GM23338 (cell line): ENCODE measurements at places on chromosomes 3 and 15. TPM values are rescaled to one million over a fixed set of nuclear protein-coding genes. Genes with fewer than 3 reads are reported as not detected.

- peak; percentile 77 for DNase-seq
Observed at GRCh38 chr3:197942956-197943556, 6.9 kb upstream of the RPL35A start.

- no peak for DNase-seq
Observed at GRCh38 chr15:95503640-95504225, 826.8 kb upstream of the NR2F2 start.

DNA sequence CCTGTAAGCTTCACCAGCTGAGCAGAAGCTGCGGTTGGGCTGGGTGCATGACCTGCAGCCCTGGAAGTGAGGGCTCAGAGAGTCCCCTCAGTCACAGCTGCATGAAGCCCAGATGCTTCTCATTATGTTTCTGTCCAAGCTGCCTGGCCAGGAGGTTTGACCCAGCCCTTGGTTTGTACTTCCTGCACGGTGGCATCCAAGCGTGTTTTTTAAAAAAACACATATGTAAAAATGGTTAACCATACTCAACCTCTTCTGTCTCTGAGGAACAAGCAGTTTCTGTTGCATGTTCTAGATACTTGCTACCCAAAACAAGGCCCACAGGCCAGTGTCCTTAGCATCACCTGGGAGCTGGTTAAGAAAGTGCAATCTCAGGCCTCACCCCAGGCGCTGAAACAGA is 76.0 kb upstream of the ATP10A start:
- no peak for DNase-seq

GRCh38 chr3:97793420-97794019 is 28.3 kb upstream of the CRYBG3 start:
- DNase-seq = peak; percentile 73

DNA sequence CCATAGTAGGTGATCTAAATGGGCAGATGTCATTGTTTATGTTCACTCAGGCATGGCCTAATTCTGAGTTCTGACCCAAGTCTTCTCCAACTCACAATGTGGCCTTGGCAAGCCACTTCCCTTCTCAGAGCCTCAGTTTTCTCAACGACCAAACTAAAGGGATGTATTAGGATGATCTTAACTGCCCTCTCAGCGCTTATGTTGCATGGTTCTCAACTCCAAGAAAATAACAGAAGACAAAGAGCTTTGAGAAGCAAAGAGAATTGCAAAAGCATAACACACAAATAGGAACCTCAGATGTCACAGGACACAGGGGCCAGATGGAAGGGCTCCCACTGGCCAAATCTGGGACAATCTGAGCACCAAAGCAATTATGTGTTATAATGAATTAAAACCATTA is 8.6 kb downstream of the RHCG start:
- no peak for DNase-seq

DNA sequence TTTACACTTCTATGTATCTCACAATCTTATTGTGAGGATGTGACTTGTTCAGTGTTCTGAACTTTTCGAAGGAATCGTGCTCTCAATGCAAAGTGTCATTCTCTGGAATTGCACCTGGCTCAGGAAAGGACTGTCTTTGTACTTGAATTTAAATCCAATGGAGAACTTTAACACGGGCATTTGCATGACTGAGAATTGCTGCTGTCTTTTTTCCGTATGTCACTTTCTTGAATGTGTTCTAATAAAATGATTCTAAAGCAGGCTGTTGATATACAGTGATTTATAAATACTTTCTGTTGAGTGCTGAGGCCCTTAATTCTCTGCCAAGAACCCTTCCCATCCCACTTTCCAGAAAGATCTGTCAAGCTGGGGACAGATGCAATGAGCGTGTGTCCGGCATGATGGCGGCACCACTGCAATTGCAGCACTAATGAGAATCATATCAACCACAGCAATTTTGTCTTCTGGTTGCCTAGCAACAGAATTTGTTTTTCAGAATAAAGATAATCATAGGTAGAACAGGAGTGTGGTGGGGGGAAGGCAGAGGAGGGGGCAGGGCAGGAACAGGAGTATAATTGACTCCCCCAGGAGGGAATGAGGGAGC is 210.6 kb upstream of the UMPS start:
- no peak for DNase-seq

DNA sequence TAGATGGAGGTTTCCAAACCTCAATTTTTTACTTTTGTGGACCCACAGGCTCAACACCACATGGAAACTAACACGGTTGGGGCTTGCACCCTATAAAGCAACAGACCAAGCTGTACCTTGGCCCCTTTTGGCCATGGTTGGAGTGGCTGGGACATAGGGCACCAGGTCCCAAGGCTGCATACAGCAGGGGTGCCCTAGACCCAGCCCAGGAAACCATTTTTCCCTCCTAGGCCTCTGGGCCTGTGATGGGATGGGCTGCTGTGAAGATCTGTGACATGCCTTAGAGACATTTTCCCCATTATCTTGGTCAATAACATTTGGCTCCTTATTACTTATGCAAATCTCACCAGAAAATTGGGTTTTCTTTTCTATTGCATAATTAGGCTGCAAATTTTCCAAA is 337.0 kb upstream of the CADM2 start:
- DNase-seq = no peak

GRCh38 chr3:45055032-45055410 is 28.9 kb downstream of the CLEC3B start:
- DNase-seq = no peak

- DNase-seq = no peak
Observed at GRCh38 chr15:91122296-91122695, 22.2 kb downstream of the SV2B start.

- DNase-seq = no peak
Observed at GRCh38 chr15:57384816-57385215, 8.5 kb downstream of the CGNL1 start.

GRCh38 chr15:71050461-71050860 is 64.8 kb upstream of the THSD4 start:
- no peak for DNase-seq

DNA sequence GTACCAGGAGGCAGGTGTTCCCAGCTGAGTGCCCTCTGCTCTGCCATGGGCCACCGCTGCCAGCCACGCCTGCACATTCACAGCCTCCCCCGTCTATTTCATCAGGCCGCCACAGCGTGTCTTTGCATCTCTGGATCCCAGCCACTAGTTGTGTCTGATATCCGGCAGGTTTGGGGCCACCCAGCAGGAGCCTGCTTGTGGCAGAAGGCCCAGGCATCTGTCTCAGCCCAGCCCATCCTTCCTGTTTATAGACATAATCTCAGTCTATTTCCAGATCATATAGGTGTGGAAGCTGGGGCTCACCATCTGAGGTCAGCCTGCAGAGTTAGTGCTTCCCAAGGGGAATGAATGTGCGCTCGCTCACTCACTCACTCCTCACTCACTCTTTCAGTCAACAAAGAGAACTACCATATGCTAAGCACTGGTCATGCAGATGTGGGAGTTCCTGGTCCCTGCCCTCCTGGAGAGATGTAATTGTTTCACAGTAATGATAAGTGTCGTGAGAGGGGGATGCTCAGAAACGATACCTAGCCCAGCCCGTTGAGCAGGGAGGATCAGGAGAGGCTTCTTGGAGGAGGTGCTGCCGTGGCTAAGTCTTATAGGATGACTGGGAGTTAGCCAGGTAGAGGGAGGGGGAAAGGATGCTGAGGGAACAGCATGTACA is 60.6 kb downstream of the FGD5 start:
- peak; percentile 68 for DNase-seq

DNA sequence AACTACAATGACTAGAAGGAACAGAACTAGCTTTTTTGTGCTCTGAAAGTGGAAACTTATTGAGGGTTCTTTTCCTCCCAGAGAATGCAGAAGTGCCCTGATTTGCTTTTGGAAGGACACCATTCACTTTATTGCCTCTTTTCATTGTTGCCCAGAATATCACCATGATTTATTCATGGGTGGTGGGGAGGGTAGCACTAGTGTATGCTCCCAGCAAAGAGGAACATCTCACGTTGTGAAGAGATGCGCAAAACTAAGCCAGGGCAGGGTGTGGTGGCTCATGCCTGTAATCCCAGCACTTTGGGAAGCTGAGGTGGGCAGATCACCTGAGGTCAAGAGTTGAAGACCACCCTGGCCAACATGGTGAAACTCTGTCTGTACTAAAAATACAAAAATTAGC is 31.4 kb downstream of the FLNB start:
- no peak for DNase-seq

- no peak for DNase-seq
Observed at GRCh38 chr3:12452361-12453330, 31.6 kb upstream of the TSEN2 start.

GRCh38 chr3:177133860-177134815 is 63.1 kb downstream of the TBL1XR1 start:
- DNase-seq = no peak

- DNase-seq = no peak
Observed at GRCh38 chr3:17552351-17552750, 190.1 kb downstream of the TBC1D5 start.

- no peak for DNase-seq
Observed at GRCh38 chr15:45347989-45348388, 30.4 kb downstream of the GATM start.

DNA sequence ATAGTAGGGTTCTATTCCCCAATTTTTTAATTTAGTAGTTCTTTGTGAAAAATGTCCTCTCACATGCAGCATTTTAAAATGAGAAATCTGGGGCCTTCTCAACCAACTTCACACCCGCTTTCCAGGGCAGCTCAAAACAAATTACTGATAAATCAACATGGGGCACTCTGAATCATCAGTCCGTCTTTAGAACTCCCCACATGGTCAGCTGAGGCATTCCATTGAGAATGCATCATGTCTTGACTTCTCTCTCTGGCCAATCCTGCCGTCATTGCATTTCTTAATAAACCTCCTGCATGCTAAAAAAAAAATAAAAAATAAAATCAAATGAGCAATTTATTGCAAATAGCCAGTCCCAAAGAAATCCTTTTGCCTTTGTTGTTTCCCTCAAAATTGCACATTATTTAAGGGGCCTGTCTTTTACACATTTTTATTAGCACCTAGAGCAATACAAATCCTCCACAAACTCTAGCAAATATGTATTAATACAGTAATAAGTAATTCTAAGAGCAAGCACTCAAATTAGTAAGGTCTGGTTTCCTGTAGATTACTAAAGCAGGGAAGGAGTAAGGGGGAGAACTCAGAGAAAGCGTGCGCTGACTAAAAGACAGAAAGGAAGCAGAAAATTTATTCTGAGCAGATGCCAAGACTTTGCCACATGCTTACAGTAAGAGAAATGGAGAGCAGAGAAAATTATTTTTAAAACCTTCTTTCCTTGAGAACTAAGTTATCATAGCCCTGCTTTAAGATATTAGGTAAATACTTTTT is 175.7 kb downstream of the TNIK start:
- no peak for DNase-seq

GRCh38 chr3:46537779-46538178 is 28.3 kb downstream of the LRRC2 start:
- no peak for DNase-seq

- peak; percentile 92 for DNase-seq
Observed at GRCh38 chr15:84142888-84143337, 92.7 kb upstream of the GOLGA6L4 start.

Gene CEMIP
- total RNA-seq = 2.1 and 4.1 TPM in 2 replicates

Gene CGNL1
- total RNA-seq = 57.8 and 58.0 TPM in 2 replicates

Gene MYRIP
- 1.8 and 1.9 TPM in 2 replicates for total RNA-seq

Gene AADACL2
- total RNA-seq = not detected in 2 replicates

Gene GABRR3
- total RNA-seq = not detected in 2 replicates

Gene MCF2L2
- 9.0 and 14.6 TPM in 2 replicates for total RNA-seq
